ENCODE measurements at places on chromosomes 3 and 15.

DNA sequence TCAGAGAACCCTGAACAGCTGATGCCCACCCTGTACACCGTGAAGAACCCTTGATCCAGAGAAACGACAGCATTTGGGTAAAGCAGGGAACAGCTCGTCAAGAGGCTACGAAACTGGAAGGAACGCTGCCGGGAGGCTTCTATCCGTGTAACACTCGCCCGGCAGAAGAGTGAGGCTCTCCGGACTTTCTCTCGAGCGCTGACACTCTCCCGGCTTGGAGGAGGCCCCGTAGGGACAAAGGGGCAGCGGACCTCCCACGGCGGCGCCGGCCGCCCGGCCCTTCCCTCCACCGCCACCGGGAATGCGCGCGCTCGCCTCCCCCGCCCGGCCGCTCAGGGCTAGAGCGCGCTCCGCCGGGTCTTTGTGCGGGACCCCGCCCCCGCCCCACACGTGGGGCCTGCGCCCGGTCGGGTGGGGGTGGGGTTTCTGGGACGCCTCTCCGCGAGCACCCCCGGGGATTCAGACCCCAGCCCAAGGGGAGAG lies 1.7 kb downstream of the HYAL2 start:
- DNase-seq = no peak

- no peak for DNase-seq
These were observed 59.9 kb downstream of the CGNL1 start for GRCh38 chr15:57436166-57436565.

- DNase-seq = no peak
These were observed 213.8 kb downstream of the ARRDC4 start for GRCh38 chr15:98174286-98174685.

DNA sequence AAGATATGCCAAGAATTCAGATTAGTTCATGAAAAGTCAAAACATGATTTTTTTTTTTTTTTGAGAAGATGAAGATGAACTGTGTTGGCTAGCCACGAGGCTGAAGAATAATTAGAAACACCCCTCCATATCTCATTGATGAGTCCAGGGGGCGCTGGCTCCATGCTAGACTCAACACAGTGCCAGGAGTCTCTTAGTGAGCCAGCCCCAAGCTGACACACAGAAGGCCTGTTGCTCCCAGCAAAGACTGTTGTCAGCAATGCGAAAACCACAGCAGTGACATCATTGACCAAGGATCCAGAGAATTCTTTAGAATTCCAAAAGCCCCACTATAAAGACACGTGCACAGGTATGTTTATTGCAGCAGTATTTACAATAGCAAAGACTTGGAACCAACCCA lies 185.2 kb downstream of the ANXA2 start:
- no peak for DNase-seq

- no peak for DNase-seq
These were observed 220.5 kb downstream of the DPH6 start for GRCh38 chr15:35325374-35325941.

DNA sequence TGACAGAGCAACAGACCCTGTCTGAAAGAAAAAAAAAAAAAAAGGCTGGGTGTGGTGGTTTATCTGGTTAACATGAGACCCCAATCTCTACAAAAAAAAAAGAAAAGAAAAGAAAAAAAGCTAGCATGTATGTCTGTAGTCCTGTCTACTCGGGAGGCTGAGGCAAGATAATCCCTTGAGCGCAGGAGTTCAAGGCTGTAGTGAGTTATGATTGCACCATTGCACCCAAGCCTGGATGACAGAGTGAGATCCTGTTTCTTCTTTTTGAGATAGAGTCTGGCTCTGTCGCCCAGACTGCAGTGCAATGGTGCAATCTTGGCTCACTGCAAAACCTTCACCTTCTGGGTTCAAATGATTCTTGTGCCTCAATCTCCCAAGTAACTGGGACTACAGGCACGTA lies 8.4 kb upstream of the DHX30 start:
- DNase-seq = no peak

- no peak for DNase-seq
These were observed 57.2 kb downstream of the EFCAB12 start for GRCh38 chr3:129371041-129371826.

- no peak for DNase-seq
These were observed 86.2 kb downstream of the IQSEC1 start for GRCh38 chr3:12986986-12987385.

DNA sequence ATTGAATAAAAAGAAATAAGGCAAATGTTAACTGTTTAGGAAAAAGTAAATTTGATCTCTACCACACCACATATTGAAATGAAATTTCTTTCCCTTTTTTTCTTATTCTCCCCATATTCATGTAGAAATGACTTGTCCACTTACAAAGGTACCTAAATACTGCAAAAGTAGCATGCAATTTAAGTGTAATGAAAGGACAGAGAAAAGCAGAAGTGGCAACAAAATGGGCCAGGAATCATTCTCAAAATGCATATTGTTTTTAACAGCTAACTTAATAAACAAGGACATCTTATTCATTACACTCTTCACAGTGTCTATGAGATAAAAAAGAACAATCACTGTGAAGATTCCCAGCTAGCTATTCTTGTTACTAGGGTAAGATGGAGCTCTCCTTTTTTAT lies 40.6 kb upstream of the FGF7 start:
- DNase-seq = no peak

GRCh38 chr3:115633467-115633866 lies 10.2 kb downstream of the GAP43 start:
- DNase-seq = no peak

DNA sequence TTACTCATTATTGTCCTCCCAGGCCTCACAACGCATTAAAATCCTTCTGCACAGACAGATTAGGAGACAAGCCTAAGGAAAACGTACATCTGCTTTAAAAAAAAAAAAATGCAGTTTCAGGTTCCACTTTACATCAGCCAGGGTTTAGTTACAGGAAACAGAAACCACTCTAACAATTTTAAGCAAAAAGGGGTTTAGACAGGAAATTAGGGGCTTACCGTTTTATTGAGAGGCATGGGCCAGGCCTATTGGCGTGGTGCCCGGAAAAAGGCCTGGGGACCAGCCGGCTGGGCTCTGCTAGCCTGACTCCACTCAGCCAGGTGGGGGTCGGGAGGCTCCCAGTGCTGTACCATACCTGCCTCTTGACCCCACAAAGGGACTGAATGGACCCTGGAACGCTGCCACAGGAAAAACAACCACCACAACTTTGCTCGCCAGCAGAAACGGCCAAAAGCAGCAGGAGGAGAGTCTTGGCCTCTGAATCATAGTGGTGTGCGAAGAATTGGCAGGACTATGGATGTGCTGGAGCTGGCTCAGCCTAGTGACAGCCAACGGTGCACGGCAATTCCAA lies 124.3 kb downstream of the CHSY1 start:
- DNase-seq = no peak

DNA sequence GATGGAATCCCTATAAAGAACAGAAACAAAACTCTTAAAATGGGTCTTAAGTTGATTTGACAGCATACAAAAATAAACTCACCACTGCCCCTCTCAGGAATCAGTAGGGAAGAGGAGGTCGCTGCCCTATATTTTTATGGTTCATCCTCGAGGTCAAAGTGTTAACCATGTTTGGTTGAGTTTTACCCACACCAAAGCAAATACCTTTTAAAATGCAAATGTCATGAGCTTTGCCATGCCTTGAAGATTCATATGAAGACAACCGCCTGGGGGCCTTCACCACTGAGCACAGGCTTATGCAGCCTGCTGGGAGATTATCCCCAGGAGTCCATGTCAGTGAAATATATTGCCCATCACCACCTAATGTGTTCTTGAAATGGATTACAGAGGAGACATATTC lies 66.1 kb downstream of the GLB1 start:
- no peak for DNase-seq

GRCh38 chr3:130259166-130259874 lies 86.2 kb upstream of the COL6A5 start:
- DNase-seq = no peak

- DNase-seq = no peak
These were observed 315.1 kb downstream of the ARPP21 start for GRCh38 chr3:35954413-35954812.

DNA sequence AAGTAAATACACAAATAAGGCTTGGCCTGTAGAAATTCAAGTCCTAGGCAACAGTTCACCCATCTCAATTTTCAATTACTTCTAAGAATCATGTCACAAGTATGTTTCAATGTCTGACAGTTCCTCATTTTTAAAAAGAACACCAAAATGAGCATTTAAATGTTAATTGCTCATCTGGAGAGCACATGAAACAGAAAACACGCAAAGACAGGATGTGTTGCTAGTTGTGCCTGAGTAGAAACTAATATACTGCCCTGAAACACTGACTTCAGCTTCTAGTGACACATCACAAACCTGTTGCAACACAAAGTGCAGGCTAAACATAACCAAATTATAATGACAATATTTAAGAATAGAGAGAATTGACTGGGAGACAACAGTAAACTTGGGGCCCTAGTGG lies 167.3 kb upstream of the THBS1 start:
- DNase-seq = no peak

- no peak for DNase-seq
These were observed 36.6 kb upstream of the STT3B start for GRCh38 chr3:31495971-31496665.

GRCh38 chr15:25527118-25527517 lies 88.3 kb upstream of the UBE3A start:
- no peak for DNase-seq

- no peak for DNase-seq
These were observed 218.7 kb upstream of the ATP10A start for GRCh38 chr15:26081758-26082220.

DNA sequence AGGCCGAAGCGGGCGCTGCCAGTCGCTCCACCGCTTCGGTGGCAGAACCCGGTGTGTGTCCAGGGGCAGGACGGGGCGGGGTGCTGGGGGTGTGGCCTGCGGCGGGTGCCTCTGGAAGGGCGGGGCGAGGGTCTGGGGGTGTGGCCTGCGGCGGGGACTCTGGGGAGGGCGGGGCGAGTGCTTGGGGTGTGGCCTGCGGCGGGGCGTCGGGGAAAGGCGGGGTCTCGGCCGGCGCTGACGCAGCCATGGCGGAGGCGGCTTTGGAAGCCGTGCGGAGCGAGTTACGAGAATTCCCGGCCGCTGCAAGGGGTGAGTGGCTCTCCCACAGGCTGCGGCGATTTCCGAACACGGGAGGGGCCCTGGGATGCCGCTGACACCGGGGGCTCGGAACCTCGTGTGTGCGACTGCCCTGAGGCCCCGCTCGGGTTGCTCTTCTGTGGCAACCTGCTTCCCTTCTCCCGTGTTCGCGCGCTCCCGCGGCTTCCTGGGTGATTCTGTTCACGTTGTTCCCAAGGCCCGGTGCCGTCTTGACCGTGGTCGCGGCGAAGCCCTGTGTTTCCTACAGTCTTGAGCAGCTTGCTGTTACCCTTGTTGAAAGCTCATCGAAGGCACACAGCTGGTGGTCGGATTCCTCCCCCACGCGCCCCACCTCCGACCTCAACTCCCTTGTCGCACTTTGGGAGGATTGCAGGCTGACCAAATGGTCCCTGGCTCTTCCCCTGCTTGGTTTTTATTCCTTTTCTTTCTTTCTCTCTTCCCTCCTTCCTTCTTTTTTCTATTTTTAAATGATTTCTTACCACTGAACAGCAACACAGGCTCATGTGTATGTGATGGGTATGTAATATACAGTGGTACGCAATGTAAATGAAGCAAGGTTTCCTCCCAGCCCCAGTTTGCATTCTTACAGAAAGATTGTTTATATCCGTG lies at the start of gene JMJD7:
Gene JMJD7, plus strand, starts transcription at position 213 of the 927 bp plus-strand sequence. Its CDS starts 33 bp downstream, at position 246.
- DNase-seq = peak; percentile 88

DNA sequence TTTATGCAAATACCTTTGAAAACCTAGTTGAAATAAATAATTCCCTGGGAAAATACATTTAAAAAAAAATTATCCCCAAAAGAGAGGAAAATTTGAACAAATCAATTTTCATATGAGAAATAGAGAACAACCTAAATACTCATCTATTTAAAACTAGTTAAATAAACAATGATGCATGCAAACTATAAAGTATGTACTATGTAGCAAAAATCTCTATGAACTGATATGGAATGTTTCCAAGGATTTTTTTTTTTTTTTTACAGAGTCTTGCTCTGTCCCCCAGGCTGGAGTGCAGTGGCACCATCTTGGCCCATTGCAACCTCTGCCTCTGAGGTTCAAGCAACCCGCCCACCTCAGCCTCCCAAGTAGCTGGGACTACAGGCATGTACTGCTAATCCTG lies 27.2 kb upstream of the B3GALNT1 start:
- DNase-seq = no peak

Measured in stimulated activated CD4-positive, alpha-beta T cell treated with anti-CD3 and anti-CD28 coated beads, Interleukin-15, amount 100 ng/mL, for 1 hour (primary cell).